SJSA1 (cell line): ENCODE measurements at places on chromosomes 2 and 18. TPM values are rescaled to one million over a fixed set of nuclear protein-coding genes. Genes with fewer than 3 reads are reported as not detected.

DNA sequence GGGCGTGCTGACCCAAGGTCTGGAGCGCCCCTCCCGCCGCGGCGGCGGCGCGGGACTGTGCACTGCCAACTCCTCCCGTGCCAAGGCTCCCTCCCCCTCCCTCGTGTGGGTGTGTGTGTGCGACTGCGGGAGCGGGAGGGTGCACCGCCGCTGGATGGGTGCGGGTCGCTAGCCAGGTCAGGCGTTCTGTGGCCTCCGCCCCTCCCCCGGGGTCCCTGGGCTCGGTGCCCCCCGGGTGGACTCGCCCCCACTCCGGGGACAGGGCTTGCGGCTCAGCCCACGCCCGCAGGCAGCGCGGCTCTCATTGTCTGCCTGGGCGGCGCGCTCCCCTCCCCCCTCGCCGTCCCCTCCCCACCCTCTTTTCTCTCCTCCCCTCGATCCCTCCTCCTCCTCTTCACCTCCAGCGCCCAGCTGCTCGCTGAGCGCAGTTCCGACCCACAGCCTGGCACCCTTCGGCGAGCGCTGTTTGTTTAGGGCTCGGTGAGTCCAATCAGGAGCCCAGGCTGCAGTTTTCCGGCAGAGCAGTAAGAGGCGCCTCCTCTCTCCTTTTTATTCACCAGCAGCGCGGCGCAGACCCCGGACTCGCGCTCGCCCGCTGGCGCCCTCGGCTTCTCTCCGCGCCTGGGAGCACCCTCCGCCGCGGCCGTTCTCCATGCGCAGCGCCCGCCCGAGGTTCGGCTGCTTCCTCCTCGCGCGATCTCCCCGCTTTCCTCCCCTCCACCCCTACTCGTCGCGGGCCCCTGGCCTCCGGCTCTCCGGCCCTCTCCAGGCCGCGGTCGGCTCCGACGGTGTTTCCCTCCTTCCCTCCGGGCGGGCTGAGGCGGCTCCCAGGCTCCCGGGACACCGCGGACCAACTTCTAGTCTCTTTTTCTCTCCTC is at the start of gene GATA6:
TSS of gene GATA6 (plus strand) at position 579 of the 878 bp plus-strand sequence. CDS start 1,556 bp downstream, outside the sequence.
- DNase-seq = peak; percentile 90
- H3K27ac ChIP-seq = peak within 1 kb of the TSS; percentile 59
- peak within 1 kb of the TSS; percentile 86 for H3K4me3 ChIP-seq
- H3K36me3 ChIP-seq = peaks cover 26% of the 10 kb centered on the region

The GRHL1 gene
- 1.3 and 2.3 TPM in 2 replicates for total RNA-seq

The TTC39C gene
- 6.4 and 14.7 TPM in 2 replicates for total RNA-seq

The MBP gene
- total RNA-seq = not detected in 2 replicates
